GM20000 (cell line): ENCODE measurements at places on chromosomes 16 and 17.

DNA sequence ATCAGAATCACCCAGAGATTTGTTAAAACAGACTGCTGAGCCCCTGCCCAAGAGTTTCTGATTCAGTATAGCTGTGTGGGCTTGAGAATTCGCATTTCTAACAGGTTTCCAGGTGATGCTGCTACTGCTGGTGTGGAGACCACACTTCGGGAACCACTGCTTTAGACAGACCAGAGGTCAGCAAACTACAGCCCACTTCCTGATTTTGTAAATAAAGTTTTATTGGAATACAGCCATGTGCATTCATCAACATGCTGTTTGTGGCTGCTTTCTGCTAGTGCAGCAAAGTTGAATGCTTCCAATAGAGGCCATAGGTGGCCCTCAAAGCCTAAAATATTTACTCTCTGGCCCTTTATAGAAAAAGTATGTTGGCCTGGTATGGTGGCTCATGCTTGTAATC is 32.6 kb upstream of the CLEC19A start:
- no peak for DNase-seq

- DNase-seq = no peak
Measured at GRCh38 chr17:64128787-64129514, 993 bp downstream of the ERN1 start.

DNA sequence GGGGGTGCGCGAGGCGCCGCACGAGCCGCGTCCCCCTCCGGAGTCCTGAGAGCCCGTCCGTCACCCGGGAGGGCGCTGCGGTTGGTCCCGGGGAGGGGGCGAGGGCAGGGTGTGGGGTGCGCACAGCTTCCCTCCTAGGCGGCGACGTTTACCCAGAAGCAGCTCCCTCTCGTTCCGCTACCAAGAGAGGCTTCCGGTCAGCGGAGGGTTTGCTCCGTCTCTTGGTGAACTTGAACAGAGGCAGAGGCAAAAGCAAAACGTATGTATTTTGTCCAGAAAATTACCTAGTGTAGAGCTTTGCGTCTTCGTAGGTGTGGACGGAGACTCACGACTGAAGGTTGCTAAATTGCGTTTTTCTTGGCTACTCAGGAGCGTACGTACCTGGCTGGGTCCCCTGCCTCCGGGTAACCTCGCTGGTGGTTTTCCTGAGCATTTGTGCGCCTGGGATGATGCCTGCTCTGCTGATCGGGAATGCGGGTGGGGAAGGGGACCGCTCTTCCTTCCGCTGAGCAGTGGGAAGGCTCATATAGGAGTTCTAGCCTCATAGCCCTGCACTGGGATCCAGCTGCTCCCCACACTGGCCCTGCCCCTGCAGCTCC is 833 bp downstream of the WSCD1 start:
- DNase-seq = peak; percentile 53

GRCh38 chr17:4155980-4156620 is 13.1 kb downstream of the CYB5D2 start:
- DNase-seq = no peak

DNA sequence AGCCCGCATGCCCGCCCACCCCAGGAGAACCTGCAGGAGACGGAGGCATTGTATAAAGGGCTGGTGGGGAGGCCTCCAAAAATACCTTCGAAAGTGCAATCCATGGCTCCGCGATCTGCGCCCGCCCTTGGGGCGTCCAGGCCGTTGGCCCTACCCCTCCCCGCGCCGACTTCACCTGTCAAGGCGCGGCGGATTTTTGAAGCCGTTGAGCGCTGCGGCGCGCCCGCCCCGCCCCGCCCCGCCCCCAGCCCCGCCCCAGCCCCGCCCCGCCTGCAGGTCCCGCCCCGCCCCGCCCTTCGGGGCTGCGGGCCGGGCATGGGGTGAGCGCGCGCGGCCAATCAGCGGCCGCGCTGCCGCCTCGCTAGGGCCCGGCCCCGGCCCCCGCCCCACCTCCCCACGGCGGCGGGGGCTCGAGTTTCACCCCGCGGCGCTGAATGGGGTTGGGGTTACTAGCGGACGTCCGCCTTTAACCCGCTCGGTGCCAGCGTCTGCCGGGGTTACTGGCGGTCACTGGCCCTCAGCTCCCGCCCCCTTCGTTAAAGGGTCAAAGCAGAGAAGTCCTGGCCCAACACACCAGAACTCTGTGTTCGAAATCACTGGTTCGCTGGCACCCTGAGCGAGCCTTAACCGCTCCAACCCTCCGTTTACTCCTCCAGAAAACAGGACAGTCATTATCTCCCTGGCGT is 13.2 kb downstream of the SREBF1 start:
- DNase-seq = peak; percentile 99

- no peak for DNase-seq
Measured at GRCh38 chr17:76219670-76220383, 20.5 kb downstream of the RNF157 start.

GRCh38 chr16:57245472-57246113 is 534 bp downstream of the ARL2BP start:
- peak; percentile 58 for DNase-seq

- no peak for DNase-seq
Measured at GRCh38 chr17:37060094-37060493, 111.3 kb downstream of the AATF start.

- peak; percentile 74 for DNase-seq
Measured at GRCh38 chr17:6660805-6661463, 9.4 kb downstream of the C17orf100 start.

GRCh38 chr16:76123966-76124365 is 153.2 kb upstream of the CNTNAP4 start:
- DNase-seq = no peak
